ENCODE measurements at places on chromosomes 2 and 18. TPM values are rescaled to one million over a fixed set of nuclear protein-coding genes. Genes with fewer than 3 reads are reported as not detected.

GAL3ST2 gene
- 0.93 TPM for total RNA-seq

ERFE gene
- not detected for total RNA-seq

UCN gene
- total RNA-seq: 1.9 TPM

CCDC141 gene
- 0.93 TPM for total RNA-seq

EN1 gene
- not detected for total RNA-seq

C18orf54 gene
- total RNA-seq: 11.7 TPM

ANKRD30B gene
- total RNA-seq: not detected

MC2R gene
- not detected for total RNA-seq

CDCA7 gene
- total RNA-seq: 59.9 TPM

OSGEPL1 gene
- 11.7 TPM for total RNA-seq

LGALSL gene
- 1.5 TPM for total RNA-seq

SLC30A3 gene
- 0.86 TPM for total RNA-seq

FOXD4L1 gene
- total RNA-seq: not detected

CREG2 gene
- total RNA-seq: not detected

HAUS1 gene
- 57.4 TPM for total RNA-seq

SERPINB13 gene
- total RNA-seq: not detected

SPATA3 gene
- total RNA-seq: 0.53 TPM

UGT1A5 gene
- total RNA-seq: not detected

FBXO41 gene
- 15.6 TPM for total RNA-seq

SULT1C4 gene
- not detected for total RNA-seq

GULP1 gene
- not detected for total RNA-seq

TUBB8B gene
- not detected for total RNA-seq

FIGLA gene
- total RNA-seq: not detected

IL1RL2 gene
- 1.7 TPM for total RNA-seq

PROM2 gene
- total RNA-seq: not detected

DES gene
- not detected for total RNA-seq

MOGAT1 gene
- not detected for total RNA-seq

STK16 gene
- 37.8 TPM for total RNA-seq

MBD2 gene
- total RNA-seq: 140 TPM

CIB4 gene
- not detected for total RNA-seq

Data from activated CD4-positive, alpha-beta memory T cell treated with anti-CD3 and anti-CD28 coated beads for 36 hours (primary cell).